ENCODE measurements at places on chromosomes 3 and 15.

DNA sequence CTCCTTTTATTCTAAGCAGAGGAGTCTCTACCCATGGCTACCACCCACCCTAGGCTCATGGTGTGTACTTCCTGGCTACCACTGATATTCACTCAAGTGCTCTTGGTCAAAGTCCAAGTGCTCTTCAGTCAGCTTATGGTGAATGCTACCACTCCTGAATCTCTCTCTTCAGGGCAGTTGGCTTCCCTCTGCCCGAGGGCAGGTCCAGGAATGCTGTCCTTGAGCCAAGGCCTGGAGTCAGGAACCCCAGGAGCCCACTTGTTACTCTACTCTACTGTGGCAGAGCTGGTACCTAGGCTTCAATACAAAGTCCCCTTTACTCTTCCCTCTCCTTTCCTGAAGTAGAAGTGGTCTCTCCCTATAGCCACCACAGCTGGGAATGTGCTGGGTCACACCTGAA lies 226.0 kb downstream of the DIPK2A start:
- no peak for DNase-seq

DNA sequence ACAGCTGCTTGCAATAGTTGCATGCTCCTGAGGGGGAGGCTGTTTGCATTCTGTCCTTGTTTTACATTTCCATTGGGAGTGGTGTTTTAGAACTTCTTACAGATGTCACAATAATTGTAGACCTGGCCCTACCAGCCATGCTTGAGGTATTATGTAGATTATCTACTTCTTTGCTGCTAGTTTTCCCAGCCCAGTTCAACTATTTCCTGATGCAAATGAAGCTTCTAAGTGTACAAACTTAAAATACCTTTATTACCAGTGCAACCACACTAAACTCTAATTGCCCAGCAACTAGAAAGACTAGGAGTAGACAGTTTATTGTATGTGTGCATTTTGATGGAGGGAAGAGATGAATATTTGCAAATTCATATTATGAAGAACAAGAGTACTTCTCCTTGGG lies 104.9 kb upstream of the MYZAP start:
- DNase-seq: no peak

DNA sequence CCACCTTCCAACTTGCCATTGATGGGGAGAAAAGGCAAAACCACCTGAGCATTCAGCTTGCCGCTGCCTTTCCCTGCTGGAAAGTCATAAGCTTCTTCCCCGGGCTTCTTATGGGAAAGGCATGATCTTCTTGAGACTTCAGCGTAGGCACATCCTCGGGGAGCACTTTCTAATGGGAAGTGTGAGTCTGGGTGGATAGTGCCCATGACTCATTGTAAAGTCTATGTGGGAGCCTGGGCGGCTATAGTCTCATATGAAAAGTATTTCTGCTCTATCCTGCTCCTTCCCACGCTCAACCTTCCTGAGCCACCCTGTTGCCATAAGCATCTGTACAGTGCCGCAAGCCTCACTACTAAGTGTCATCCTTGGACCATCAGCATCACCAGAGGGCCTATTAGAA lies 309.9 kb upstream of the THBS1 start:
- DNase-seq: no peak

DNA sequence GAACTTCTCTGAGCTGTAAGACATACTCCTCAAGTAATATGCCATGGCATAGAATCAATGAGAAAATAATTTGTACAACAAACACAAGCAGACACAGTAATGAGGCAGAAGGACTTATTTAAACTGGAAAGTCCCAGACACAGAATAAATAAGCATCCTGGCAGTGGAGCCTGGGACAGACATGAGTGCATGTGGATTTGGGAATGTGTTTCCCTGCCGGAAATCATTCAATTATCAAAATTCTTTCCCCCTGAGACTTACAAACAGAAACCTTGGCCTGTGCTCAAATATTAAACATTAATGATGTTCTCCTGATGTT lies 520.1 kb downstream of the ROBO1 start:
- DNase-seq: no peak

DNA sequence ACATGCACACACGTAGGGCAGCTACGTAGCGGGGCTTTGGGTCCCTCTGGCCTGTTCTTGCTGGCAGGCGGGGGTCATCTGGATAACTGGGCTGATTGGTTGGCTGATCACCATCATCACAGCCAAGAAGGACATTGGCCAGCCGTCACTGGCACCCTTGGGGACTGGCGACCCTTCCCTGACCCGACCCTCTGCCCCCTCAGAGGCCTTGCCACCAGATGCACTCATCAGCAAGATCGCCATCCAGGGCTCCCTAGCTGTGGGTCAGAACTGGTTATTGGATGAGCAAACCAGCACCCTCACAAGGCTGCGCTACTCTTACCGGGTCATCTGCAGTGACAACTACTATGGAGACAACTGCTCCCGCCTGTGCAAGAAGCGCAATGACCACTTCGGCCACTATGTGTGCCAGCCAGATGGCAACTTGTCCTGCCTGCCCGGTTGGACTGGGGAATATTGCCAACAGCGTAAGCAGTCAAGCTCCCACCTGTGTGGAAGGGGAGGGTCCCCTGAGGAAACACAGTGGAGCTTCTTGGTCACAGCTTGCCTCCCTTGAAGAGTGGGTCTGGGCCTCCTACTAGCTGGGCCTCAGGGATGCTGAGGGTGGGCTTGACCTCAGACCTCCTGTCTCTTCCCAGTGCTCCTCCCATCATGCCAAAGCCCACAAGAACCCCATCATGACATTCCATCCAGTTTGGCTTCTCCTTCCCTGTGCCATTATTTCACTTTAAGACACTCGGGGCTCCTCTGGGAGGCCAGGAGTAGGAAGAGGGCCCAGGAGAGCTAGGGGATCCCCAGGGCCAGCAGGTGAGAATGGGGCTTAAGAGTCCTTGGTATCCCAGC lies 2.4 kb downstream of the DLL4 start:
- no peak for DNase-seq

DNA sequence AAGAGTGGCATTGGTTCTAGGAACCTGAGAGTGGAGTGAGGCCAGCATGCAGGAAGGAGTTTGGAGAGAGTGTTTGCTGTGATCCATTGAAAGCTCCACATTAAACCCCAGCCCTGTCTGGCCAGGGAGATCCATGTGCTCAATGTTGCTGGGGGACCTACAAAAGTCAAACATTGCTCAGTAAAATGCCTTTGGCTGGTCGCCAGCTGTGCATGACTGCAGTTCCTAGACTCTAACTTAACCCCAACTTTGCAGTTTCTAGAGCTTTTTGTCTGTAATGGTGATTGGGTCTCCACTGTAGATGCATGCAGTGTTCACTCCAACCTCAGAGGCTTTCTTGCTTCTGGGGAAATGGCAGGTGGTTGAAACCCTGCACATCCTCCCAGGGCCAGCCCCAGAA lies 99.7 kb upstream of the ABHD17C start:
- no peak for DNase-seq

DNA sequence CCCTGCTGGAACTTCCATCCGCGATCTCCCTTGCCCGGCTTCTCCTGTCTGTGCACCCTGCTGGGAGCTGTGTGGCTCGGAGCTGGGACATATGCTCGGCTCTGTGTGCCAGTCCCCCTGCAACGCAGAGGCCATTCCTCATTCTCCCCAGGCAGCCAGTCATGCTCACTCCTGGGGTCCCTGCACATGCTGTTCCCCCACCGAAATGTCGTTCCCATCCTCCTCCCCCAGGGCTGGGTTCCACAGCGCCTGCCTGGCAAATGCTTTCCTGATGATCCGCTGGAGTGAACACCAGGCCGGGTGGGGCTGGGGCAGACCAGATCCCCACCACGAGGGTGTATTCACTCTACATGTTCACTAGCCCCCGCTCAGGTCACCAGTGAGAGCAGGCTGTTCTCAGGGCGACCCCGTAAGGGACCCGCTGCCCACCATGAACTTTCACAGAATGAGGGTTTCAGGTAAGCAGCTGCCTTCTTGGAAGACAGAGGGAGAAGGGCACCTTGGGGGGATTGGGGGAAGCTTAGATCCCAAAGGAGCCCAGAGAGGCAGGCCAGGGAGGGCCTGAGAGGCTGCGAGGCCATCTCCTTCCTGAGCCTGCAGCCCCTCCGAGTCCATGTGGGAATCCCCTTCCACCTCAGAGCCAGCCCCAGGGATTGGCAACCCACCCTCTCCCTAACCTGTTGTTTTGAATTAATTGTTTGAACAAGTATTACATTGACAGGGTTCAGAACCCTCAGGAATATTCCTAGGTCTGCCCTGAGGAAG lies 88.7 kb upstream of the IQSEC1 start:
- no peak for DNase-seq

- no peak for DNase-seq
Observed at GRCh38 chr15:68957696-68958095, 27.4 kb downstream of the SPESP1 start.

DNA sequence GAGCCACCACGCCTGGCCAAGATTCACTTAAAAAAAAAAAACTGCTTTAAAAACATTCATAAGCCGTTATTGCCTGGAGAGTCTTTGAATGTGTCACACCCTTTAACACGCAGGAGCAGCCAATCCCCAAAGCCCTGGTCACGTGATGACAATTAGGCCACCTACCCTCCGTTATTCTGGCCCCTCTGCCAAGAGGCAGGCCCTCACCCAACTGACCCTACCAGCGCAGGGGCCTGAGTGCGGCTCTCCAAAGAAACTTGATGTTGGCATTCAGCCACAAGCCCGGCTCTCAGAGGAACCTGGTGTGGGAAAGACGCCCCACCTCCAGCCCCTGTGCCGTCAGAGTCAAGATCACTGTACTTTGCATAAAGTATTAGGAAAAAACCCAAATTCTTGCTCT lies 11.6 kb upstream of the MUC4 start:
- DNase-seq: no peak

GRCh38 chr3:133756716-133757694 lies 10.8 kb downstream of the TF start:
- DNase-seq: no peak

DNA sequence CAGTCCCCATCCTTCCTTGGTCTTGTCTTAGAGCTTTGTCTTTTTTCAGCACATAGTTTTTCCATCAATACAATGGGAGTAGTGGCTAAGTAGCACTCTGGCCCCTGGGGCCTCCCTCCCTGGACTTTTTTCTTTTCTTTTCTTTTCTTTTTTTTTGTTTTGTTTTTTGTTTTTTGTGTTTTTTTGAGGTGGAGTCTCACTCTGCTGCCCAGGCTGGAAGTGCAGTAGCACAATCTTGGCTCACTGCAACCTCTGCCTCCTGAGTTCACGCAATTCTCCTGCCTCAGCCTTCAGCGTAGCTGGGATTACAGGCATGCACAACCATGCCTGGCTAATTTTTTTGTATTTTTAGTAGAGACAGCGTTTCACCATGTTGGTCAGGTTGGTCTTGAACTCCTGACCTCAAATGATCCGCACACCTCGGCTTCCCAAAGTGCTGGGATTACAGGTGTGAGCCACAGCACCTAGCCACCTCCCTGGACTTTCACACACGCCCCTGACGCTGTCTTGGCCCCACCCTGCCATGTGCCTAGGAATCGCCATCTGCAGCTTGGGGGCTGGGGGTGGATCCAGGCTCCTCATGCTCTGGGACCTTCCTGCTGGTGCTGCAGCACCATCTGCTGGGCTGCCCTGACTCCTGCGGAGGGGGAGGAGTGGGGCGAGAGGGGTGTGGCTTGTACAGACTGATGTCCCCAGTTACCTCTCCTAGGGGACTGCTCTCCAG lies 2.8 kb downstream of the C15orf39 start:
- DNase-seq: peak; percentile 64

DNA sequence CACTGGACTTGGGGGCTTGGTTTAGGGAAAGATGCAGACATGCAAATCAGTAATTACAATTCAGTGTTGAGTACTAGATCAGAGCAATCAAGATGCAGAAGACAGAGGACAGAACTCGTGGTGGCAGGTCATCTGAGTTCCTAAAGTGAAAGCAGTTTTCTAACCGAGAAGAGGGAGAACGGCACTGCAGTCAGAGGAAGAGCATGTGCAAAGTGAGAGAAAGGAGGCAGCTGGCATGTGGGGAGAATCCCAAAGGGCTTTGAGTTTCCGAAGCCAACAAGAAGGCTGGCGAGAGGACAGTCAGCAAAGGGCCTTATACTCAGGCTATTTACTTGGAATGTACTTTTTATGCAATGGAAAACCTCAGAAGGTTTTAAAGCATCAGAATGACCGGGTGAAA lies 87.0 kb downstream of the ANP32A start:
- no peak for DNase-seq

- DNase-seq: no peak
Observed at GRCh38 chr3:169886671-169887070, 16.9 kb upstream of the LRRC31 start.

GRCh38 chr15:79067072-79067833 lies 23.3 kb downstream of the RASGRF1 start:
- no peak for DNase-seq

DNA sequence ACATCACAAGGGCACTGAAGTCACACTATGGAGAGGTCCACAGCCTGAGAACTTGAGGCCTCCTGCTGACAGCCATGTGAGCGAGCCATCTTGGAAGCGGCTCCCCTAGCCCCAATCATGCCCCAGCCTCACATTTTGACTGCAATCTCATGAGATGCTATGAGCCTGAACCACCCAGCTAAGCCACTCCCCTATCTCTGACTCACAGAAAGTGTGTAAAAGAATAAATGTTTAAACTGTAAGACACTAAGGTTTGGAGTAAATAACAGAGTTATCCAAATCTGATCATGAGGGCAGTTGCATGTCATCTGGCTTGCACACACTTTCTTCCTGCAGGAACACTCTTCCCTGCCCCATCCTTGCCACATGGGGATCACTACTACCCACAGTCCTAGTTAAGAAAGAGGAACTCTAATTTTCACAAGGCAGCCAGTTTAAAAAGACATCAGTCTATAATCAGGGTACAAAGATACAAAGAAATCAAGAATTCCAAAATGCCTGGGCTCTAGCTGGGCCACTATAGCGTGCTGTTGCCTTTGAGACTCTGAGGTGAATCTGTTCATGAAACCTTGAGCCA lies 494.2 kb downstream of the FOXP1 start:
- DNase-seq: no peak

DNA sequence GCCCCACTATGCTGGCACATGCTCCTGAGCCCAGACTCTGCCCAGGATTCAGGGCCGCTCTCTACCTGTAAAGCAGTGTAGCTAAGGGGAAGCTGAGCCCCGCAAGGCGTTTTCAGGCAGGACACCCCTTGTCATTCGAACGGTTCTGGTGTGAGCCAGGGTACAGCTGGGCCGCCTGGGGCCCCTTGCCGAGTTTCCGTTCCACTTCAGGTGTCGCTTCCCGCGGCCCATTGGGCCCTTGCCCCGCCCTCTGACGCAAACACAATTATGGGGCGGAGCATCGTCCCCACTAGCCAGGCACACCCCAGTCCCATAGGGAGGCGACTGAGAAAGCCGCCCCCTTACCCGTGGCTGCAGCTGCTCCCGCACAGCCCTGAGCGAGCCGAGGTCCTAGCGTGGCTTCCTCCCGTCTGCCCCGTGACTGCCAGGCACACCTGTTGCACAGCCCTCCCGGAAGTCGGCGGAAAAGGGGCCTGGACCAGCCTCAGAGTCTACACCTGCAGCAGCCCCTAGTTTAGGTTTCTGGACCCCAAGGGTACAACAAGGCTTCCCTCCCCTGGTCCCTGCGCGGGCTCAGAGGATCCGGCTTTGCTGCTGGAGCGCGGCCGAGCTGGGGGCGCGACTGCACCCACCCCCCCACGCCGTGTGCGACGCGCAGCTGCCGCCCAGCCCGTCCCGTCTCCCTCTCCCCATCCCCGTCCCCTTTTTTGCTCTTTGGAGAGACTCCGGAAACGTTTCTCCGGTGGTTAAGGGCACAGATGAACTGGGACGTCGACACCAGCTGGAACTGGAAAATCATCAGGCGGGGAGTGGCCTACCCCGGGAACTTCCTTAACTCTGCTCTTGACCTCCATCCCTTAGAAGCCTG lies at the start of gene PLSCR2:
PLSCR2 (minus strand) TSS at position 412 of the 868 bp plus-strand sequence. CDS start 9,657 bp downstream, outside the sequence.
- peak; percentile 42 for DNase-seq

GRCh38 chr3:105518806-105519418 lies 152.2 kb downstream of the ALCAM start:
- peak; percentile 19 for DNase-seq

GRCh38 chr3:170631755-170632488 lies 46.0 kb upstream of the SLC7A14 start:
- DNase-seq: no peak
